ENCODE measurements at places on chromosomes 2 and 18.

DNA sequence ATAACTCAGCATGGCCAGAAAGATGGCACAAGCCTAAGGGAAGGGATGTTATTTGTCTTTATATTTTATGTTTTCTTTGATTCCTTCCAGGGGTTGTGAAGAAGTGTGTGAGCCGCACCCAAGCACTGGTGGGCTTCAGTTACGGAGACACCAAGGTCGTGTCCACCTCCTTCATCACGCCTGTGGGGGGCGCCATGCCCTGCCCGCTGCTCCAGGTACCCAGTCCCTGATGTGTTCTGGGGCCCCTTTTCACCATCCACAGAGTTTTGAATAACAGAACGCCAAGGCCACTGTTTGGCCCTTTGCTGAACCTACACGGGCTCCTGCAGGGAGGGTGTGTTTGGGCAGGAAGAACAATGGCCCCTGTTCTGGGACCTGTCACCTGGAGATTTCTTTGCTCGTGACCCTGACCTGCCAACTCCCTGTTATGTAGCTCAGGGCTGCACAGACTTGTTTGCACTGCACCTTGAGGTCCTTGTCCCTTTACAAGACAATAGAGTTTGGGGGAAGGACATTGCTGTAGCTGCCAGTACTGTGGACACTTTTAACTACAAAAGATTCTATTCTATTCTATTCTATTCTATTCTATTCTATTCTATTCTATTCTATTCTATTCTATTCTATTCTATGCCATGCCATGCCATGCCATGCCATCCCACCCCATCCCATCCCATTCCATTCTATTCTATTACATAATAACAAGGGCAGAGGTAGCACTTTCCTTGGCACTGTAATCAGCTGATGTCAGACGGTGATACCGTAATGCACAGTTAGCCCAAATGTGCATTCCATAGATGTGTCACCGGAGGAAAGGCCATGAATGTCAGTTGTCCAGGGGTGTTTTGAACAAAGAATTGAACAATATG lies 48.2 kb upstream of the CNGA3 start:
- DNase-seq = no peak

DNA sequence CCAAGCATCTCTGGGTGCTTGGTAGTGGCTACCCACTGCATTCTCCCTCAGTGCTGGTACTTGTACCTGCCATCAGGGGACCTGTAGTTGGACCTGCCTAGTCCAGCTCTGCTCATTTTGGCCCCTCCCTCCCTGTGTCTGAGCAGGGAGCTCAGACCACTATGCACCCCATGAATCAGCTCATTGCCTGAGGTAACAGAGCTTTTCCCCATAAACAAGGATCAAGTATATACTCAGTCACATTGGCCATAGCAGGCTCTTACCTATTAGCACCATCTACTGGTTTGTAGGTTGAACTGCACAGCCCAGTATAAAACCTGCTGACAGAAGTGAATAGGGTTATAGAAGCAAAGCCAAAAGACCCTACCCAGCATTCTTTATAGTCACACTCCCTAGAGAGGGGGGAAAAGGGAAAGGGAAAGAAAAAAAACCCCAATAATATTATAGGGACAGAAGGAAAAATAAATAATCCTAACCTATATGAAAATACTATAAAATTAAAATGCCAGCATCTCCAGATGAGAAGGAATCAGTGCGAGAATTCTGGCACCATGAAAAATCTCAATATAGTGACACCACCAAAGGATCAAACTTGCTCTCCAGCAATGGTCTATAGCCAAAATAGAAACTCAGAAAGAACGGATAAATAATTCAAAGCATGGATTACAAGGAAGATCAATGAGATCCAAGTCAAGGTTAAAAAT lies 6.9 kb upstream of the FLACC1 start:
- DNase-seq = no peak

DNA sequence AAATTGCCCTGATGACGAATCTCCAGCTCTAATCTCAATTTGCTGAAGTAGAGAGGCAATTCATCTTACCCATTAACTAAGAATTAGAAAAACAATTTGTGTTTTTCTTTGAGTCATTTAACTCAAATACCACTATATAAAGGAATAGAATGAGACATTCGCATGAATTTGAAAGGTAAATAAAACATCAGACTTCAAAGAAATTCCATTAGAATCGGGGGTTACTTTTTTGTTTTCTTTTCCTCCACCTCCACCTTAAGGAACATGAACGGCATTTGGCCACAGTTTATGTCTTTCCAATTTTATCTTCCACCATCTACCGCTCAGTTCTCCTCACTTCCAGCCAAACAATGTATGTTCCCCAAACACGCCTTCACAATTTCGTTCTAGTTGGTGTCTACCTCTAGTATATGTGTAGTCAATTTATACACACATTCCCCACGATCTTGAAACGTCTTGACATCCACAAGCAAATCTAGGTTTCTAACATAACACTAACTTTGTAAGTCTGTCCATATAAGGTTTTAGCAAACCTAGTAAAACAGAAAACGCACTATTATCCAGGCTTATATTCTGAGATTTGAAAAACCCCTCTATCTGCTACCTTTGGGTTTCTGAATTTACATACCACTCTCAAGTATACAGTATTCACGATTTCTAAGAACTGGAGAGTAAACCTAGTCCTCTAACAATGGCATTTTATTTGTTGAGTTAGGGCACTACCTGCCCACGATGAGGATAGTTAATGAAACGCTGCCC lies 1.2 kb upstream of the SMCHD1 start:
- DNase-seq = no peak

GRCh38 chr2:19857100-19857499 lies 44.7 kb downstream of the TTC32 start:
- no peak for DNase-seq

DNA sequence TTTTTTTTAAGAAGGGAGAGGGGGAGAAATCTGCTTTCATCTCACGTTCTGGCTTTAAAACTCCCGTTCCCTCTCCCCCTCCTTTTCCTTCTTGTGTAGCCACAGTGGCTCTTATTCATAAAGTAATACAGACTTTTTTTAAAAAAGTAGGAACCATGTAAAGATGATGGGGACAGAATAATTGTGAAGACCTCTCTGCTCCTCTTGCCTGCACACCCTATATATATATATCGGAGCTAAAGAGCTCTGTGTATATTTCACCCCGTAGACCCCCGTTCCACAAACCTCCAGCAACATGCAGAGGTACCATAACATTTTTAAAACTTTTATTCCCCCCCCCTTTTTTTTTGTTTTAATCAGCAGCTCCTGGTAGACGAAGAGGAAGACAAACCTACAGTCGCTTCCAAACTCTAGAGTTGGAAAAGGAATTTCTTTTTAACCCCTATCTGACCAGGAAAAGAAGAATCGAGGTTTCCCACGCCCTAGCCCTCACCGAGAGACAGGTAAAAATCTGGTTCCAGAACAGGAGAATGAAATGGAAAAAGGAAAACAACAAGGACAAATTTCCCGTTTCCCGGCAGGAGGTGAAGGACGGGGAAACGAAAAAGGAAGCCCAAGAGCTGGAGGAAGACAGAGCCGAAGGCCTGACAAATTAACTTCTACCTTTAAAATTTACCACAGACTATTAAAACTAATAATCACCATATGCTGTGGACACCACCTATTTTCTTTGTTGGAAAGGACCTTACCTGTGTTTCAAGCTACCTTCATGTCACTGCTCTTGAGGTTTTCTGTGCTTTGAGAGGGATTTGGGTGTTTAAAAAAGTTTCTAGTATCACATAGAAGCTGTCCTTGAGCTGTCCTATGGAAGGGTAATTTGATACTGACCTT lies 1.7 kb downstream of the HOXD8 start:
- DNase-seq = no peak

- DNase-seq = peak; percentile 6
Observed at GRCh38 chr2:46032996-46033395, 264.2 kb upstream of the EPAS1 start.
